ENCODE measurements at places on chromosomes 13 and 19.

DNA sequence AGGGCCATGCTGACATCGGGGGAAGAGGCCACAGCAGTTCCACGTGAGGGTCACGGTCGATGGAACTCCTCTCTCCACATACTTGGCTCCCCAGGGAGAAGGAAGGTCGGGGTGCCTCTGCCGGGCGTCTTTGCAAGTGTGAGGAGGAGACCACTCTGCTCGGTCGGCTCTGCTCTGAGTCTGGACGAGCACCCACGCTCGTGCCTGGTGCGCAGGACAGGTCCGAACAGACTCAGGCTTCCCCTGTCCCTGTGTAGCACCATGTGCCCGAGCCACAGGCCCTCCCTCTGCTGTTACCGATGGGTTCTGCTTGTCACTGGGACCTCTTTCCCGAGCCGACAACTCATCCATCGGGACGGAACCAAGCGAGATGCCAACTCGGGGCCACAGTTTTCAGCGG is 35.1 kb downstream of the TMEM255B start:
- DNase-seq: no peak

DNA sequence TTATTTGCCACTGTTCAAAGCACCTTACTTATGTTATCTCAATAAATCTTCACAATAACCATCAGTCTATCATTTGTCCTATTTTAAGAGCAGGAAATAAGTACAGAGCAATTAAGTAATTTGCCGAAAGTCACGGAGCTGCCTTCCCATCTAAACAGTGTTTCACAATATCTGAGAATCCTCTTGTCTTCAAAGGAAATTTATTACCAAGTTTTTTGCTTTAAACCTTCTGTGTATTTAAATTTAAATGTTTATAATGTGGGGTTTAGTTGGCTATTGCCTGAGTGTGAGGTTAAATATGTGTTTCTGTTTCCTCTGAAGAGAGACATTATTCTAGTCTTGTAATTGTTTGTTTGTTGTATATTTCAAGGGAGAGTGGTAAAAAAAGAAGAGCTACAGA is 633.1 kb downstream of the EFNB2 start:
- DNase-seq: no peak

DNA sequence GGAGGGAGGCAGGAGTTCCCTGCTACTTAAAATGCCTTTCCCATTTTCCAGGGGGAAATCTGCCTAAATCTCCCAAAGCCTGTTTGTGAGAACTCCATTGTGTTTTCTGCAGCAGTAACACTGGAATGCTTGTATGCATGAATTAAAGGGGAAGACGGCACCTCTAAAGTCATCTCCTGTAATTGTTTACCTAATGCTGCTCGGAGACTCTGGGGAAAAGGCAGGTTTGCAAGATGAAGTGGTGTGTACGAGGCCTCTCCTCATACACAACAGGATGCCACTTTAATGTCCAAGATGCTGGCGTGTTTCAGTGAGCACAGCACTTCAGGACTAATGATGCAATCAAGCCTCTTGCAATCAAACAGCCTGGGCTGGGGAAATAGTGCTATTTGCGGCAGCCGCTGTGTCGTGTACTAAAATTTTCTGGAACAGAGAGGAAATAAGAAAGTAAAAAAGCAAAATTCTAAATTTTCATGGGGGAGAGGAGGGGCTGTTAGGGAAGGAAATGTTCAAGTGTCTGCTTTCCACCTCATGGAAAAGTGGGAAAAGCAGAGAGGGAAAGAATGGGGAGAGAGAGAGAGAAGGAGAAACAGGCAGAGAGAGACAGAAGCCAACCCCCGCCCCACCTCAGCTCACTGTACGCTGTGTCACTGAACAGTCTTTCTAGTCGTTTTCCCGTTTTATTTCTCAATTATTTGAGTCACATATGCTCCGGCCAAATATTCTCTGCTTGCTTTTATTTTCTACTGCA is 32.9 kb downstream of the TSHZ3 start:
- DNase-seq: no peak

- DNase-seq: no peak
These were observed 3.6 kb downstream of the GPR4 start for GRCh38 chr19:45598267-45599001.

Data from stimulated activated CD4-positive, alpha-beta T cell treated with anti-CD3 and anti-CD28 coated beads, Interleukin-15, amount 100 ng/mL, for 1 hour (primary cell).